ENCODE measurements at places on chromosomes 6 and 20.

DNA sequence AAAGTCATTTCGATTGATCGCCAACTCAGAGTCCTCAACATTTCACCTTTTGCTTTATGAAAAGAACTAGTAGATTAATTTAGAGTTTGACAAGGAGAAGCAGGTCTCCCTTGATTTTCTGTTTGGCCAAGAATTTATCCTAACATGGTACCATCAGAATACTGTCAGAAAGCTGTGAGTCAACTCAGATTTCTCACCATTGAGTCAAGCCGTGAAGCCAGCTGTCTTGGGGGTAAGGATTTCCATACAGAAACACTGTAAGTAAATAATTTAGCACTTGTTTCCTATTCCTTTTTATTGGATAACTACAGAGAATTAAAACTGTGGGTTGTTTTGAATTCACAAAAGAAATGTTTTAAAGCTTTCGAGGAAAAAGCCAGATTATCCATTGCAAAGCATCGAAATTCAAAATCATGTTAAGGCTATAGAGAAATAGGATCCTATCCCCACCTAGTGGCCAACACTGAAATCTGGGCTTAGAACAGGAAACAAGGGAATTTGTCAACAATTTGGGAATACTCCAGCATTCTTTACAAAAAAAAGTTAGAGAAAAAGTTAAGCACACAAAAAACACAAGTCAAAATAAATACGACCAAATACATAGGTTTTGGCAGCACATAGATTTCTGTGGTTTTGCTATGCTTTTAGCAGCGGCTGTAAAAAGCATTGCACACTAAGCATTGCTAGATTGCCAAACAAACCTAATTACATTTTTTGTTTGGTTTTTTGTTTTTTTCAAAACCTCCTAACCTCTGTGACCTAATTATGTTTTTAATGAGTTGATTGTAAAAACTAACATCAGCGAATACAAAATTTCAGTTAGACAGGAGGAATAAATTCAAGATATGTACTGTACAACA lies 44.2 kb downstream of the COL11A2 start:
- peak; percentile 74 for DNase-seq

DNA sequence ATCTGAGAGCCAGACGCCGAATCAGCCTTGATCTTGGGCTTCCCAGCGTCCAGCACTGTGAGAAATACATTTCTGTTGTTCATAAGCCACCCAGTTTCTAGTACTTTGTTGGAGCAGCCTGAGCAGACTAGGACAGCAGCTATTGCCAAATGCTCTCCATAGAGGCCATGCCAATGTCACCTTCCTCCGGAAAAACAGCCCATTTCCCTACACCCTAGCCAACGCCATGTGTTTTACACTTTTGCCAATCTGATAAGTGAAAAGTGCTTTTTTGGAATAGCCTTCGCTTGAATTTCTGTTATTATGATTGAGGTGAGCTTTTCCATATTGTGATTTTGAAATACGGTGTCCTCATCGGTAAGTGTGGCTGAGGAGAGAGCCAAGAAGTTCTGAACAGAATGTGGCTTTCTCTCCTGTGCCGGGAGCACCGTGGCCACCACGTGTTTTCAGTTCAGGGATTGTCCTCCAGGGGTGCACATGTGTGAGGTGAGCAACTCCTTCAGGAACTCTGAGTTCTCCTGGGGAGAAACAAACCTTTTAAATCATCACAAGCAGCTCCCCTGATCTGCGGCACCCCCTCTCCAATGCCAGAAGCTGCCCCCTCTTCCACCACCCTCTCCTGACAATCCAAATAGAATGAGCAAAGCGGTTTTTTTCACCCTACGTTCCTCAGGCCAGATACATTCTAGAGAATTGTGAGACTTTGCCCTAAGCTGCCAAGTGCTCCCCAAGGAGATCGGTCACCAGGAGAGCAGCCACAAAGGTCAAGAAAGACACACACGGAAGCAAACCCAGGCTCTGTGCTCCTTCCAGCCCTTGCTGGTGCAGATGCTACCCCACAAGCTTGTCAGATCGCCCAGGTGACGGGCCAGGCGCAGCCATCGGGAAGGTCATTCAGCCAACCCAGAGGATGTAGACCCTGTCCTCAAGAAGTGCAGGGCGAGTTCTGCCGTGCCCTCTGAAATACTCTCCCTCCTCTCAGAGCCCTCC lies 36.0 kb downstream of the TAF8 start:
- DNase-seq: peak; percentile 19

DNA sequence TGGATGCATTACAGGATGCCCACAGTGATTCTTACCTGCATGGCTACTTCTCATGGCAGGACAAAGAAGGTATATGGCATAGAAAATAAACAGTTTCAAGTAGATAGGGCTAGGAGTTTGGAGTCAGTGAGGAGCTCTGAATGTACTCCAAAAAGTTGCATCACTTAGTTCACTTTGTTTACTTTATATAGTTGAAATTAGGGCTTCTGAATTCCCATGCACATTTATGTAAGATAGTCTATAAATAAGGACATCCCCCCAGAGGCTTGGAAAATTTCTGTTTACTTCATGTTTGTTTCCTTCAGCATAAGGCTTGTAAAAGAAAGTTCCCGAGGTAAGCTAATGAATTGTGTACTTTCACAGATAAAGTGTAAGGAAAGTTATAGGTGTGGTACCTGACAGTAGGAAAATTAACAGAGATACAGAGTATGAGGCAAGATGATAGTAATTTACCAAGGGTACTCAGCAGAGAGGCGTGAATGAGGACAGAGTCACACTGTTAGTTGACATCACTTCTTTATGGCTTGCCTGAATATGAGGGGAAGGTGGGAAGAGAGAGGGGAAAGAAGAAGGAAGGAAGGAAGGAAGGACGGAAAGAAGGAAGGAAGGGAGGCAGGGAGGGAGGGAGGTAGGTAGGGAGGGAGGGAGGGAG lies 51.1 kb downstream of the ADTRP start:
- no peak for DNase-seq

DNA sequence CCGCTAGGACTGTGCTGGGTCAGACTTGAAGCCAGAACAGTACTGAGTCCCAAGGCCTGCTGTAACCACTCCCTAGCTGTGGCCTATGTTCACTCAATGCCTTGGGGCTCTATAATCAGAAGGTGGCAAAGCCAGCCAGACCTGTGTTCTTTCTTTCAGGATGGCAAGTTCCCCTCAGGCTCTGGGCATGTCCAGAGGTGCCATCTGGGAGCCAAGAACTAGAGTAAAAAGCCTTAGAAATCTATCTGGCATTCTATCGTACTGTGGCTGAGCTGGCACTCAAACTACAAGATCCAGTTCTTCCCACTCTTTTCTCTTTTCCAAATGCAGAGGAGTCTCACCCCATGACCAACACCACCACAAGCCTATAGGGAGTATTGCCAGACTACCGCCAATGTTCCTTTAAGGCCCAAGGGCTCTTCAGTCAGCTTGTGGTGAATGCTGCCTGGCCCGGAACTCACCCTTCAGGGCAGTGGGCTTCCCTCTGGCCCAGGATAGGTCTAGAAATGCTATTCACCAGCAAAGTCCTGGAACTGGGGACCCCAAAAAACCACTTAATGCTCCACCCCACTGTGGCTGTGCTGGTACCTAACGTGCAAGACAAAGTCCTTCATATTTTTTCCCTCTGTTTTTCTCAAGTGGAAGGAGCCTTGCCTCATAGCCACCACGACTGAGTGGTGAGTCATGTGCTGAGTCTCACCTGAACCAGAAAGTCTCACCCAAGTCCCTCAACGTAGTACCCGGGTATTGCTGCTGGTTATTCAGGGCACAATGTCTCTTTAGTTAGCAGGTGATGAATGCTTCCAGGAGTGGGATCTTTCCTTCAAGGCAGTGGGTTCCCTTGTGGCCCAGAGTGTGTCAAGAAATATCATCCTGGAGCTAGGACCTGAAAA lies 8.6 kb upstream of the SIRPB2 start:
- DNase-seq: no peak

DNA sequence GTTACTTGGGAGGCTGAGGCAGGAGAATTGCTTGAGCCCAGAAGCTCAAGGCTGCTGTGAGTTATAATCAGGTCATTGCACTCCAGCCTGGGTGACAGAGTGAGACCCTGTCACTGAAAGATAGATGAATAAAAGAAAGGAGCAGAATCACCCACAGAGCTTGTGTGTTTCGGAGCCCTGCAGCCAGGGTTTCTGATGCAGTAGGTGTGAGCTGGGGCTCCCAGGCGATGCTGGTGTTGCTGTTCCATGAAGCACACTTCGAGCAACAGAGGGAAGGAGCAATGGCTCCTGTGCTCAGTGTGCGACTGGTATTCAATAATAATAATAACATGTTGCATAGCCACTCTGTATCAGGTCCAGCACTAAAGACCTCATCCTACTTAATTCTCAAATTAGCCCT lies 197.5 kb upstream of the CST7 start:
- DNase-seq: no peak

- no peak for DNase-seq
Measured at GRCh38 chr6:118101831-118102345, 194.8 kb downstream of the SLC35F1 start.

DNA sequence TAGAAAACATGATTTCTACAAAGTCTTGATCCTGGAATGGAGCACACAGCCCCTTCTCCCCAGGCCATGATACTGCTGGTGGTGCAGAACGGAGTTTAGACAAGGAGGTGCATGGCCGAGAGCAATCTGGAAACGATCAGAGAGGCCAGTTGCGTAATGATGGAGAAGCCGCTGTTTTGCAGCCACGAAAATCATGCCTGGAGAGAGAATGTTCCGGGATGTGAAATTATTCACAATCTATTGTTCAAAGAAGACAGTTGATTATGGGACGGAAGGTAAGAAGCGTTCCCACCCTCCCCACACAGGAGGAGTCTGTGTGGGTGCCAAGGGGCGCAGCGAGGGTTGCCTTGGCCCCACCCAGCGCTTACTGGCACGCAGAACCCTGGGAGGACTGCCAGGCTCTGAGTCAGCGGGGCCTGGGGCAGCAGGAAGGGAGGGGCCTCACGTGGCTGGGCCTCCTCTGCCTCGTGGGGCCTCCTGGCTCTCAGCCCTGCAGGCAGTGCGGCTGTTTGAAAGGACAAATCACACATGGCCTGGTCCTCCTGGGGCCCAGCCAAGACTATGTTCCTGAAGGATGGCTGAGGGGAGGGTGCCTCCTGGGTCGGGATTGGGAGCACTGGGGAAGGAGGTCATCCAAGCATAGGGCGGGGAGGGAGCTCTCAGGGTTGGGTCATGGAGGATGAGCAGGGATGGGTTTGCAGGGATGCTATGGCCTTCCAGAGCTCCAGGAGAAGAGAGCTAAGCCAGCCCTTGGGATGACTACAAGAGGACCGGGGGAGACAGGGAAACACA lies 8.7 kb upstream of the AP5S1 start:
- DNase-seq: peak; percentile 98

- no peak for DNase-seq
Measured at GRCh38 chr6:159446340-159446739, 246.7 kb downstream of the SOD2 start.

GRCh38 chr6:149212206-149212605 lies 105.3 kb upstream of the TAB2 start:
- DNase-seq: peak; percentile 28

GRCh38 chr6:138383776-138384175 lies 6.1 kb downstream of the SMIM28 start:
- DNase-seq: no peak

GRCh38 chr6:155078331-155078745 lies 83.2 kb downstream of the TIAM2 start:
- no peak for DNase-seq

- no peak for DNase-seq
Measured at GRCh38 chr6:157222201-157222981, 100.9 kb downstream of the TMEM242 start.

Measured in GM23248 (cell line).